ENCODE measurements at places on chromosomes 5 and 9.

DNA sequence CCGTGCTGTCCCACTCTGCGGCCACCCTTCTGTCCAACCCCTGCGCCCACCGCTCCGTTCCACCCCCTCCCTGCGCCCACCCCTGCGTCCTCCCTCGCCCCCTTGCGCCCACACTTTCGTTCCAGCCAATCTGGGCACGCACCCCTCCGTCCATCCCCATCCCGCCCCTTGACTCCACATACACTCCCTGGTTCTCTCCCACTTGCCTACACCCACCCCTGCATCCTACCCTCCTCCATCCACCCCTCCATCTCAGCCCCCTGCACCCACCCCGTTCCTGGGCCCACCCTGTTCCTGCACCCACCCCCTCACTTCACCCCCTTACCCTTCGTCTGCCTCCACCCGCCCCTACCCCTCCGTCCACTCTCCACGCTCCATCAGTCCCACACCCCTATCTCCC is 7.0 kb downstream of the ADAMTS13 start:
- DNase-seq: no peak

DNA sequence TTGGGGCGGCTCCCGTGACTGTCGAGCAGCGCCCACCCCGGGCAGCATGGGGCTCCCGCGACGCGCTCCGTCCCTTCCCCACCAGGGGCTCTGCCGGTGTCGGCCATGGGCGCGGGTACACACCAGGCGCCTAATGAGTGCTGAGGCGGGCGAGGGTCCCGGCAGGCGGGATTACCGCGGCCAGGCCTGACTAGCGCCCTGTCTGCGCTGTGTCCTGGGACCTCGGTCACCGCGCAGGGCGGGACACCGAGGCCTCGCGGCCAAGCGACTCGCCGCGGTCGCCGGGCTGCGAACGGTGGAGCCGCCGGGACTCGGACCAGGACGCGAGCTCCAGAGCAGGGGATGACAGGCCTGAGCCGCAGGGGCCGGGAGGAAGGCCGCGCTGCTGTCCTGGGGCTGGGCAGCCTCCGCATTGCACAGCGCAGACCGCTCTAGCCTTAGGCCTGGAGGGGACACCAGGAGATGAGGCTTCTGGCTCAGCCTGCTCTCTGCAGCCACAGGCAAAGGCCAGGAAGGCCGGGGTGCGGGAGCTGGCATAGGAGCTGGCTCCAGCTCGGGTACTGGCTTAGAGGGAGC is 14.1 kb downstream of the LCN10 start:
- no peak for DNase-seq

DNA sequence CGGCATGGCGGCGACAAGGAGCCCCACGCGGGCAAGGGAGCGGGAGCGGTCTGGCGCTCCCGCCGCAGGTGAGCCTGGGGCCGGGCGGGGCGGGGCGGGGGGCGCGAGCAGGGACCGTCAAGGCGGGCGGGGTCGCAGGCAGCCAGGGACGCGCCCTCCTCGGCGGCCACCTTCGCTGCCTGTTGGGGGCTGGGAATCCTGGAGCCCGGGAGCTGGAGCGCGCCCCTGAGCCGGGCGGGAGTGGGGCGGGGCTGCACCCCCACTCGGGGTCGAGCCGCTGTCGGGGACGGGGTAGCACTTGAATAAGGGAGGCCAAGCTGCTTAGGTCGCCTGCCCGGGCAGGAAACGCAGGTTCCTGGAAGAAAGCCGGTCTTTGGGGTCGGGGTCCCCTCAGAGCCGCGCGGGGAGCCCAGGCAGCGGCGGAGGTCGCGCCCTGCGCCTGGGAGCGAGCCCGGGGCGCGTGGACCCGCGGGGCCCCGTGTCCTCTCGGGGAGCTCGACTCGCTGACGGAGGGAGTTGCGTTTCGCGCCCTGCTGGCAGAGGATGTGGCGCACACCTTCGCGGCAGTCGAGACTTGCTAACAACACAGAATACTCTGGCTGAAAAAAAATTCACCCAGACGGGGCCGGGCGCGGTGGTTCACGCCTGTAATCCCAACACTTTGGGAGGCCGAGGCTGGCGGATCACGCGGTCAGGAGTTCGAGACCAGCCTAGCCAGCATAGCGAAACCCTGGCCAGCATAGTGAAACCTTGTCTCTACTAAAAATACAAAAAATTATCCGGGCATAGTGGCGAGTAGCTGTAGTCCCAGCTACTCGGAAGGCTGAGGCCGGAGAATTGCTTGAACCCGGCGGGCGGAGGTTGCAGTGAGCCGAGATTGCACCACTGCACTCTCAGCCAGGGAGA is 552 bp downstream of the OTULINL start:
- peak; percentile 13 for DNase-seq

DNA sequence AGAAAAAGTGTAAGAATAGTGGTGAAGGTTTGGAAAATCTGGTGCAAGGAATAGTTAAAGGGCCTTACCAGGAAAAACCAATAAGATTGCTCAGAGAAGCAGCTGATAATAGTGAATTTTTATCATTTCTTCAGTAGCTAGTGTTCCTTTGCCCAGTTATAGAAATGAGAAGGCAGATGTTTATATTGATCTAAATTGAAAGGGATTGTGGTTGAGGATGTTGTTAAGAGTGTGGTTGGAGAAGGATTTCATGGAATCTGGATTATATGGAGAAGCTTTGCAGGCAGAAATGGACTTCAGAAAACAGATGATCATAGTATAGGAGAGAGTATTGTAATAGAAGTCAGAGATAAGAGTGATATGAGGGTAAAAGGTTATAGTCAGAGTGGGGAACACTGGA is 102.6 kb downstream of the XRCC4 start:
- DNase-seq: no peak

- DNase-seq: no peak
These were observed 6.9 kb downstream of the MRPS27 start for GRCh38 chr5:72313141-72313540.

DNA sequence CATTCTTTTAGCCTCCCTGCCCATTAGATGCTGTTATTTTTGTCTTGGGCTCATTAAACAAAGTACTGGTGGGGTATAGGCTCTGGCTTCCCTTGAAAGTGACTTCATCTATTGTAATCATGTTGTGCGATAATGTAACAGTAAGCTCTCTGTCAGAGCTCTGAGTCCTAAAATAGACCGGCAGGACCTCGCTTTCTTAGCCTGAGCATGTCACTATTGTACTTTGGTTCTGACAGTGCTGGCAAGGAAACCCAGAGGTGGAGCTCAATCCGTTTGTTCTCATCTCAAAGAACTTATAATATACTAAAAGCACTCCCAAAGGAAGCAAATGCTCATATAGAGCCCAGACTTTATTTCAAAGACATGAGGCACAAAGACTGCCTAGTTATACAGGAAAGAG is 339.1 kb upstream of the CCNH start:
- DNase-seq: no peak

DNA sequence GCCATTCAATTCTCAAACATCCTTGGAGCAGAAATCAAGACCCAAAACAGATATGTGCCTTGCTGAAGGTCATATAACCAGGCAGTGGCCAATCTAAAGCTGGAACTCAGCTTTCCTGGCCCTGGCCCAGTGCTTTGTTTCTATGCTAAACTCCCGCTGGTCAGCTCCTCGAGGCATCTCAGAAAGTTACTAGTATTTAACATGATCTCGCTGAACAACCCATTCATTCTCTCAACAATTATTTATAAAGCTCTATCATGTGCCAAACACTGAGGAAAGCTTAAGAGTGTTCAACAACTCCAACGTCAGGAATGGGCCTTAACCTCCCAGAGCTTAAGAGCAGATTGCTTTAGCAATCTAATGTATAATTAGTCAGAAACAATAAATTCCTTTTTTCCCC is 54.0 kb downstream of the FOXD1 start:
- DNase-seq: no peak

- peak; percentile 60 for DNase-seq
These were observed 1118.6 kb upstream of the CDH9 start for GRCh38 chr5:28156981-28157380.

GRCh38 chr5:91293131-91293530 is 90.0 kb downstream of the ARRDC3 start:
- DNase-seq: no peak

- DNase-seq: no peak
These were observed 9.9 kb upstream of the SLC2A6 start for GRCh38 chr9:133488686-133489252.

- DNase-seq: peak; percentile 92
These were observed 127.4 kb downstream of the PALM2AKAP2 start for GRCh38 chr9:109907400-109907799.

DNA sequence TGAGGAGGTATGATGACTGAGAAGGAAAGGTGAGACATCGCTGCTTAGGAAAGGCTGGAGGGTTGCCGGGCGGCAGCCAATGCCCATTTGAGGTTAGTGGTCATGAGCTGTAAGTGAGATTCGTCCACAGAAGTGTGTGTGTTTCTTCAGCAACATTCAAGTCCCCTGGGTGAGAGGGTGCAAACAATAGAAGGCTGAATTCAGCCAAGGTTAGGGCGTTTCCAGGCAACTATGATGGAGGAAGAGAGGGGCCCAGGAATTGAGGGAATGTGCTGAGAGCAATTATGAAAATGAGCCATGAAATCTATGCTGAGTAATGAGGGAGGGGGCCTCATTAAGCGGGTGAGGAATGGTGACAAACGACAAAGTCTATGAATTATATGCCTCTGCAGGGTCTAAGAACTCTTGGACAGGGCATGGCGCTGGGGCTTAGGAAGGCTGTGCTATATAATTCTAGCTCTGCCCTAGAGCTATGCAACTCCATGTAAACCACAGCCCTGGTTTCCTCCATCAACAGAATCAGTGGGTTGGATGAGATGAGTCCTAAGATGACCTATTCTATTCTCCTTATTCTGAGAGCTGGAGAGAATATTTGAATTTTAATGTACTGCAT is 96.0 kb downstream of the SLIT3 start:
- no peak for DNase-seq

- DNase-seq: peak; percentile 15
These were observed 84.5 kb downstream of the HAPLN1 start for GRCh38 chr5:83636156-83636555.

DNA sequence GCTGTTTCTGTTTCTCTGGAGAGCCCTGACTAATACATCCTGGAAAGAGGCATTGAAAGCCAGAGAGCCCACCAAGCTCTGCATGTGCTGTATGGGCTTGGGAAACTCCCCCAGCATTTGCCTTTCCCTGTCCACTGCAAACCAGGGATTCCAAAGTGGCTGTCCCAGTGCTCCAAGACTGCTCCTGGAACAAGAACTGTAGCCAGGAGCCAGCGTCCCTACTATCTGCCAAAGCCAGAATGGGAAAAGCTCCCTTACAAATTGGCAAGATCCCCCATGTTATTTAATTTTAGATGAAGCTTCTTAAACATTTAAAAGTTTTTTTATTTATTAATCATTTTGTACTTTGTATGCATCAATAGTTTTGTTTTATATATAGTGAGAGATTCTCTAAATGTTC is 263.2 kb downstream of the GABRB2 start:
- DNase-seq: no peak

- no peak for DNase-seq
These were observed 90.1 kb downstream of the NR3C1 start for GRCh38 chr5:143313298-143313852.

- DNase-seq: no peak
These were observed 208.7 kb upstream of the RAI14 start for GRCh38 chr5:34447424-34447823.

DNA sequence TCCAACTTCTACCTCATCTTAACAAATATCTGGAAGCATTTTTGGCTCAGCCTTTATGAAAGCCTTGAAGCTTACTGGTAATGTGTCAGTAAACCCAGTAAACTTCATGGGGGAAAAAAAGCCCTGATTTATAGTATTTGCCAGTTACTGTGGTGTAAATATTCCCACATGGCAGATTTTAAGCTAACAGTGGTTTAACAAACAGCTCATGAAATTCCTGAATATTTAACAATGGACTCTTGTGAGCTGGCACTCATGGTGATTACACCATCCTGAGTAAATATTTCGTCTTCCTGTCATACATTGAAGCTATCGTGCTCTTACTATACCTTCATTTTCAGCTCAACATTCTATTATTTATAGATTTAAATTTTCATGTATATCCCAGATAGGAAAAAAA is 57.0 kb upstream of the ACOT12 start:
- DNase-seq: peak; percentile 72

- no peak for DNase-seq
These were observed 83.3 kb upstream of the ANKRD55 start for GRCh38 chr5:56316299-56316994.

GRCh38 chr5:77683171-77683732 is 44.7 kb upstream of the OTP start:
- no peak for DNase-seq

DNA sequence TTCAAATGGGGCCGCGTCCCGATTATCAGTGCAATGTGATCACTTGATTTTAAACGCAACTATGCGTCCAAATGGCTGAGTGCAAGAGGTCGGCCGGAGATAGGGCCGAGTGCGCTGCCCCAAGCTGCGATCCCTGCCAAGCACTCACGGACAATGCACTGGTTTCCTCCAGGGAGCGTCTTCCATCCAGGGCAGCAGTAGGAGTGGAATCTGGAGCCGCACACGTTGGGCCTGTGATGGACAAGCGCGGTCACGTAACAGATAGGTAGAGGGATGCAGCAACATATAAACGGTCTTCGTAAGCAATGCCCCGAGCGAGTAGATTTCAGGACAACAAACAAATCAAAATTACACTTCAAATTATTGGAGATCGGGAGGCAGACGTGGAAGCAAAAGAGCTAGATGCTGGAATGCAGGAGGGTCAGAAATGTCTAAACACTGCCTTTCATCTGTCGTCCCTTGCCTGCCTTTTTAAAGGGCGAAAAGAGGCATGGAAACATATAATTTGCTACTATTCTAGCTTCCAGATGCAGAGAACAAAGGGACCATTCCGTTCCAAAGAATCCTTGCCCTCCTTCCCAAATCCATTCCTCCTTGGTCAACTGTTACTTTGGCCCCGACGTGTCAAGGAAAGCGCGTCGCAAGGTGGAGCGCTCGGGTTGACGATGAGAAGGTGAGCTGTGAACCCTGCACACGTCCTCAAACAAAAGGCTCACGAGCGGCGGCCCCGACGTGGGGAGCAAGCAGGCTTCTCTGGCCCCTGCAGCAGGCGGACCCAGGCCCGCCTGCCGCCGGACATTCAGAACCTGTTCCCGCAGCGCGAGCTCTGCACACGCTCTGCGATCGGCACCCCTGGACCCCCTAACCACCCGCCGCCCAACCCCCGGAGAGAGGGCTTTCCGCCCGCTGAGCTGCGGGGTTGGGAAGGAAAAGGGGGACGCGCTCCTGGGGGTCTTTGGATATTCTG is 1.5 kb downstream of the FBN2 start:
- DNase-seq: peak; percentile 50

DNA sequence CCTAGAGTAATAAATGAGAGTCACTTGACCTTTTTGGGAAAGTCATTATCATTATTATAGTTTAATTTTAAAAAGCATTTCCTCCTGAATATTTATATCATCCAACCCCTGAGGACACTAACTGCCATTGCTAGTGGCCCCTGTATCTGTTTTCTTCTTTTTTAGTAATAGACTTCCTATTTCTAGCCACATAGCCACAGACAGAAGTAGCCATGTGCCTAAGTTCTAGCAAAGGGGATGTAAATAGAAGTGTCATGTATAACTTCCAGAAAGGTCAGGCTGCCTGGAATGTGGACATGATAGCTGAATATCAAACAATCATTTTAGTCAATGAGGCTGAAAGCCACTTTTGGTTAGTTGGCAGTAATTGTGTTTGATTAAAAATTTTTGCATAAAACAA is 37.5 kb upstream of the IQGAP2 start:
- DNase-seq: no peak

- no peak for DNase-seq
These were observed 453.9 kb downstream of the TUSC1 start for GRCh38 chr9:25224309-25224708.

GRCh38 chr5:164688437-164688836 is 1183.0 kb downstream of the MAT2B start:
- DNase-seq: no peak

GRCh38 chr9:34328500-34328986 is 525 bp downstream of the KIF24 start:
- peak; percentile 26 for DNase-seq

Measured in fibroblast of pulmonary artery (primary cell).